ENCODE measurements at places on chromosomes 11 and 22.

DNA sequence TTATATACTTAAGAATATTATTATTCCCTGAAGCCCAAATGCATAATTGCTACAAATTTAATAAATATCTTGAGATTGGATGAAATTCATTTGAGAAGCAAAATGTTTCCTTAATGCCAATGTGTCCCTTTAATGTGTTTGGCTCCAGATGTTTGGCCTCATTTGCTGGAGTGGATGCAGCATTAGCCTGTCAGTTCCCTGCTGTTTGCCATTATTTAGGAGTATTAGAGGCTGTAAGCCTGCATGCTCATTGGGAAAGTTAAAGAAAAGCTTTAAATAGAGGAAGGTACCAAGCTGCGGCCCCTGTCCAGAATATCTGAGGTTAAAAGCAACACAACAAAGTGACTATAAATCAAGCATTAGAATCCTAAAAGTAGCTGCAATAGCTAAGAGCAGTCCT is 54.8 kb upstream of the PITPNB start:
- no peak for DNase-seq

GRCh38 chr11:47620836-47621378 is 21.5 kb downstream of the MTCH2 start:
- no peak for DNase-seq

GRCh38 chr11:77067861-77068443 is 1.2 kb downstream of the CAPN5 start:
- DNase-seq: no peak

DNA sequence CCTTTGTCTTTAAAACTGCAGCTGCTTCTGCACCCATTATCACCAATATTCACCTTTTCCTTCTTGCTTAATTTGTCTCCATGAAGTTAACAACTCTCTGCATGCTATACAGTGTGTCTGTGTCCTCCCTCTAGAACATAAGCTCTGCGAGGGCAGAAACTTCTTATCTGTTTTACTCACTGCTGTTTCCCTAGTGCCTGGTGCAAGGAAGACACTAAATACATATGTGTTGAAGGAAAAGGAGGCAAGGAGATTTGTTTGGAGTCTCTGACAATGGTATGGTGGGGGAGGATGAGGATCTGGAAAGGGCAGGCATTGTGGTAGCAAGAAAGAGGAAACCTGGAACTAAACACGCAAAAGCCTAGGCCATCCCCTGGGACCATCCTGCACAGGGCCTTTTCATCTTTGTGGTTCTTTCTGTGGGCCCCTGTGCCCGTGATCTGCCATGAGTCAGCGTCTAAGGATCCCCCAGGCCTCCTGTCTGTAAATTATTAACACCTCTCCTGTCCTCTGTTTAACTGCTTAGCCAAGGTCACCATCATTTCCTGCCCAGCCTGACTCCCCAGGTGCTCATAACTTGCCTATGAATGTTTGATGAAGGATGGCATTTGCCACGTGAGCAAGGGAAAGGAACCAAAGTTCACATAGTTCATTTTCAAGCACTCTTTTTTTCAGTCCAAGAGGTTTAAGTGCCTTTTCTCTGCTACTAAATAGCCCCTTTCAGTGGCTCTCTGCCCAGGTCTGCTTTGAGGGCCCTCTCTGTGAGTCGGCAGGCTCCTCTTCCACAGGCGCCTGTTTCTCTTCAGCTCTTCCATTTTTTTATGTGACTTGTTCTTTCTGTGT is 131.1 kb downstream of the RASSF10 start:
- no peak for DNase-seq

DNA sequence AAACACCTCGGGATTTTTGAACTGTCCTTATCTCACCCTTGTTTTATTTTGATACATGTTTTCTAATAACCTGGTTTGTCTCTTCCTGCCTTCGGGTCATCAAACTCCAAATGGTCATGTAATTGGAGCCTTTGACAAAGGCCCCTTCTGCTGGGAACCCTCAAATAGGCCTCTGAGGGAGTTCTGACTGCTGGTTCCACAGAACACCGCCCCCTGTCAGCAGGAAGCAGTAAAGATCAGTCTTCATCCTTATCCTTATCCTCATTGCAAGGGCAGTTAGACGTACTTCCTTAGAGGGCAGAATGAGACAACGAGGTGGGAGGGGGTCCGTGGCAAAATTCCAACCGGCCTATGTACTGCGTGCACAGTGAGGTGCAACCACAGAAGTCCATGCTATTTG is 12.1 kb downstream of the TRIM51 start:
- DNase-seq: no peak

DNA sequence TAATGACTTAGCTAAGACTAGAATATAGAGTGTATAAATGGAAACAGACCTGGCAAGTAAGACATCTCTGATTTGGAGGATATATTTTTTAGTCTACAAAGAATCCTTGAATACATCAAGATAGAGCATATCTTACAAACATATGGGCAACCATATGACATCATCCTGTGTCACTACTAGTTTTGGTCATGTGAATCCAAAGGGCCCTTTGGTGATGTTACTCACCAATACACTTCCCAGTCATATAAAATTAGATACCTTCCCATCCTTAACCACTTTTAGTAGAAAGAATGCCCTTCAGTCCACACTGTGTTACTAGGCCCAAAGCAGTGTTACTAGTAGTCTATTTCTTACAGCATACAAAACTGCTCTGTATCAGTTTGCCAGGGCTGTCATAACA is 31.6 kb downstream of the GRIA4 start:
- no peak for DNase-seq

DNA sequence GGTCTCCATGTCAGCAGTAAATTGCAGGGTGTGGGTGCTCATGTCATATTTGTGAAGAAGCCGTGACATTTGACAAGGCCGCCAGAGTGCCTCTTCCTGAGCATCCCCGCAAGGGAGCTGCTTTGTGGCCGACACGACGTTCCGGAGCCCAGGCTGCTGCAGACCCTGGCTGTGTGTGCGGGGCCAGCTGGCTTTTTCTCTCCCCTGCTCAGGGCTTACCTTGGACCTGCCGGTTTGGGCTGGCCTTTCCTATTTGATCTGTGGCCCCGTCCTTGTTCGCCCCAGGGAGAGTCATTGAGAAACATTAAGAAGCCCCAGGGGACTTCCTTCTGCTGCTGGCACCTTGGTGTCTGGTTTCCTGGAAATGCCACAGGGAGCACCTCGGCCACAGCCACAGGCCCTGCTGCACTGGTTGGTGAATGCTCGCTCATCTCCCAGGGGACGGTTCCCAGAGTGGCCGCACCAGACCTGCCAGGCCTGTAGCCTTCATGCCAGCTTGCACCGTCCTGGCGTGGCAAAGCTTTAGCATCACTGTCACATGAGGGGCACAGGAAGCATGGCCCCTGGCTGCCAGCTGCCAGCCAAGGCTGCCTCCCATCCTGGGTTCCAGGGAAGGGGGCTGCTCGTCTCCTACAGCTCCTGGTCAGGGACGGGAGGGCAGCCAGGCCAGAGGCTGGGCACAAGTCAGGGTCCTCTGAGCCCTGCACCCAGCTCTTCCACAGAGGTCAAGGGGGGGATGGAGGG is 5.4 kb downstream of the GRK2 start:
- peak; percentile 81 for DNase-seq

- no peak for DNase-seq
Measured at GRCh38 chr11:32641361-32641760, 57.7 kb downstream of the EIF3M start.

- DNase-seq: no peak
Measured at GRCh38 chr11:101617735-101618332, 34.0 kb upstream of the TRPC6 start.

DNA sequence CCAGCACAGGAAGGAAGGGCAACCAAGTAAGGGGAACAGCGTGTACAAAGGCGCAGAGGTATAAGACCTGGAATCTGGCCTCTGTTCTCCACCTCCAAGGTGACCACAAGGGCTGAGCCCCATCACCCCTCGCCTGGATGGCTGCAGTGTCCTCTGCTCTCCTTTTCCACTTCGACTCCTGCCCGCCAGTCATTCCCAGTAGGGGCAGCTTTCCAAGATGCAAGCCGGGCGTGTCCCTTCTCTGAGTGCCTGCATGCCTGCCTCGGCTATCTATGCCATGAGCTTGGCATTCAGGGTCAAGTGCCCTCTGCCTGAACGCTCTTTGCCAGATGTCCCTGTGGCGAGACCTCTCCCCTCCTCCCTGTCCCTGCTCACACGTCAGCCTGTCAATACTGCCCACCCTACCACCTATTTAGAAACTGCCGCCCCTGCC is 17.0 kb downstream of the FADS3 start:
- no peak for DNase-seq

GRCh38 chr11:3665336-3666022 is 5.7 kb downstream of the CHRNA10 start:
- no peak for DNase-seq

DNA sequence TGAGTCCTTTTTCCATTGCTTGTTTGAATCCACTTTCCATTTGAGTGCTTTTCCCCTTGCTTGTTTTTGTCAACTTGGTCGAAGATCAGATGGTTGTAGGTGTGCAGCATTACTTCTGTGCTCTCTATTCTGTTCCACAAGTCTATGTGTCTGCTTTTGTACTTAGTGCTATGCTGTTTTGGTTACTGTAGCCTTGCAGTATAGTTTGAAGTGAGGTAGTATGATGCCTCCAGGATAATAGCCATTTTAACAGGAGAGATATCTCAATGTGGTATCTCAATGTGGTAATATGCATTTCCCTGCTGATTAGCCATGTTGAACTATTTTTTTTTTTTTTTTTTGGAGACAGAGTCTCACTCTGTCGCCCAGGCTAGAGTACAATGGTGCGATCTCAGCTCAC is 16.7 kb downstream of the ACRV1 start:
- no peak for DNase-seq

- no peak for DNase-seq
Measured at GRCh38 chr11:131773626-131774025, 403.2 kb downstream of the NTM start.

DNA sequence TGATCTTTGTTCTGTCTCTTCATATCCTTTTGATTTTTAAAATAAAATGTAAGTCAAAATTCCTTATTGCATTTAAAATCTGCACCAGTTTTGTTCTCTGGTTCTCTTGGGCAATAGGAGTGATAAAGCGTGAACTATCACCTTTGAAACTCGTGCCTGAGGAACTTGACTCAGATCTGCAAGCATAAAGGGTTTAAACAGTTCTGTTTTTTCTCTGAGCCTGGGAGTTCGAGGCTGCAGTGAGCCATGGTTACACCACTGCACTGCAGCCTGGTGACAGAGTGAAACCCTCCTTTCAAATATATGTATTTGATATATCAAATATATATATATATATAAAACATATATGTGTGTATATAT is 38.9 kb upstream of the CLMP start:
- no peak for DNase-seq

GRCh38 chr11:19382131-19382611 is 141.4 kb upstream of the E2F8 start:
- no peak for DNase-seq

- DNase-seq: no peak
Measured at GRCh38 chr22:20426259-20426615, 11.4 kb downstream of the SCARF2 start.

- peak; percentile 17 for DNase-seq
Measured at GRCh38 chr22:39089928-39090327, 7.1 kb upstream of the APOBEC3H start.

GRCh38 chr22:28075358-28075981 is 156.4 kb upstream of the PITPNB start:
- DNase-seq: no peak

DNA sequence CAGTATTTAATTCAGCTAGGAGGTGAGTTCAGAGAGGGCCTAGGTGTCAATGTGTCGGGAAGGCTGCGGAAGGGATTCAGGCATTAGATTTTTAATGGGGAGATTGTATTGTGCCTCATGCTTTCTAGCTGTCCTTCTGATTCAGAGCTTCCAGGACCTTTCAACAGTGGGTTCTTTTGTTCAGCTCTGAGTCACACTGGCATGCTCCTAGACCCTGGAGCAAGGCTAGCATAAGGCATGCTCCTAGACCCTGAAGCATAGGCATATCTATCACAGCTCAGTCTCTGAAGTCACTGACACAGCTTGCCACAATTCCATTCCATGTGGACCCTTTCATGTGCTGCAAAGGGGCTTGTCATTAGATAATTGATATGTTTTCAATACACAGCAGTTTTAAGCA is 396.9 kb downstream of the RAB38 start:
- DNase-seq: no peak

DNA sequence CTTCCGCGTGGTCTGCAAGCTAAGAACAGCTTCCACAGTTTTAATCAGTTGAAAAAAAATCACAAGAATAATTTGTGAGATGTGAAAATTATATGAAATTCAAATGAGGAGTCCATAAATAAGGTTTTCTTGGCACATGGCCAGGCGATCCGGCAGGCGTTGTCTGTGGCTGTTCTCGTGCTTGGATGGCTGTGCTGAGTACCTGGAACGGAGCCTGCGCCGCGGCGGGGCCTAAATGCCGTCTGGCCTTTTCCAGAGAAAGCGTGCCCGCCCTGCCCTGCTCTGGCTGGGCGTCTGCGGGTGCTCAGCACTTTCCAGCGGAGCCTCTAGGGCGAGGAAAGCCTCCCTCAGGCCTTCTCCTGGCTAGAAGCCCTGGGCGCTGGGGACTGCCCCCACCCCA is 41.8 kb downstream of the OSBPL5 start:
- no peak for DNase-seq

DNA sequence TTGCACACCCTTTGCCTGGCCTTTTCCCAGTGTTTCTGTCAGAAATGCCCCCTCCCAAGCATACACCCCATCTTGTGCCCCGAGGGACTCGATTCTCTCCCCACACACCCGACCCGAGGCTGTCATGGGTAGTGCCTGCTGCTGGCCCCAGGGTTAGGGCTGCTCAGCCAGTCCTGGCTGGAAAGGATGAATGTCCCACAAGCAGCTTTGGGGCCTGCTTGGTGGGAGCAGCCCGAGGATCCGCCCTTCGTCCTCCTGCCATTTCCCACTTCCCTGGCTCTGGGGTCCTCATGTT is 55.0 kb upstream of the PRODH start:
- DNase-seq: no peak

DNA sequence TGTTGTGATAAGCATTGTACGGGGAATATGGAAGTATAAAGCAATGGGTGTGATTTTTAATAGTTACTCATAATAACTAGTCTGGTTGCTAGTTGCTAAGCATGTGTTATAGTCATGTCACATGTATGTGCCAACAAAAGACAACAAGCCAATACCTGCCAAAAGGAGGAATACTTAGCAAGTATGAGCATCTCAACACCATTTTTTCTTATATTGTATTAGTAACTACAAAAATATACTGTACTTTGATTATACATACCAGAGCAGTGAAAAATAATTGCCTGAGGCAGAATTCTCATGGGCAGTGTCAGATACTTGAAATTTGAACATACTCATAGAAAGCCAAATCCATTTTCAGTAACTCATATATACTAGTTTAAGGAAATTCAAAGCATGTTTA is 62.4 kb upstream of the ALKBH3 start:
- DNase-seq: no peak

GRCh38 chr11:65918211-65919140 is at the start of gene C11orf68:
Gene C11orf68, minus strand, starts transcription at chr11:65919062. Its CDS starts 31 bp downstream, at chr11:65919031.
- DNase-seq: no peak
